ENCODE measurements at places on chromosomes 7 and 10.

GRCh38 chr7:41013117-41013516, 689.8 kb downstream of the INHBA start:
- DNase-seq: no peak

DNA sequence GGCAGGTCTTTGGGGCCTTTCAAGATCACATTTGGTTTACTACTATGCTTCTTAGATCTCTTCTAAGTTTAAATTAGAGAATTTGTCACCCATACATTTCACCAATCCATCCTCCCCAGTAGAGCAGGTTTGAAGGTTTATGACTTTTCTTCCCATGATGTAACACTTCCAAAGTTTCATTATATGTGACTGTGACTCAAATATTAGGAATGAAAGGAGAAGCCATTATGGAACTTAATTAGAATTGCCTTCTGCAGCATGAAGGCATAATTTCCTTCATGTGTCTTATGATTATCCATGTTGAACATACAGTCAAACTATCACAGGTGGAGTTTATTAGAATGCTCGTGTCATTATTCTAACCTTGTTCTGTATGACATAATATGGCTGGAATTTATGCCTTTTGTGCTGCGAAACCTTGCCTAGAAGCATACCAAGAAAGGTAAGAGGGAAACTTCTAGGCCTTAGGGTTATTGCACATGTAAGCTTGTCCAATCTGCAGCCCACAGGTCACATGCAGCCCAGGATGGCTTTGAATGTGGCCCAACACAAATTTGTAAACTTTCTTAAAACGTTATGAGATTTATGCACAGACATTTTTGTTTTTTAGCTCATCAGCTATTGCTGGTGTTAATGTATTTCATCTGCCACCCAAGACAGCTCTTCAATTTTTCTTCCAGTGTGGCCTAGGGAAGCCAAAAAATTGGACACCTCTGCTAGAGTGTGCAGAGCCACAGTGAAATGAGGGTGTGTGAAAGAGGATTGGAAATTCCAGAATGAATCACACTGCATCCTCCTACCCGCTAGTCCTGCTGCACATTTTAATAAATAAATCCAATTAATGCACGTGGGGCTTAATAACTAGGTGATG, 133.6 kb downstream of the TMEM26 start:
- DNase-seq: no peak

DNA sequence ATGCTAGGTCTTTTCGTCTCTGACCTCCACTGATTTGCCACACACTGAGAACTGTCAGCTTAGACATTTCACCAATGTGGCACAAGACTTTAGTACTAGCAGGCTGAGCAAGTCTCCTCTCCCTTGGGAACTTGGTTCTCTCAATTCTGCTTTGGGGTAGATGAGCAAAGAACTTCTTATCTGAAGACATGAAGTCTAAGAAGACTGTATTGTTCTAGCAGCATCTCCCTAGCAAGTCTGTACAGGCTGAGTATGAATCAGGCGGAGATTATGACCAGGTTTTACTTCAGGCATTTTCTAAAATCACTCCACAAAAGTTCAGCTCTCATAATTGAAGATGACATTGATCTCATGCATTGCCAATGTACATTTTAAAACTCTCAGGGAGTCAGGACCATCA, 23.8 kb upstream of the STN1 start:
- DNase-seq: no peak

DNA sequence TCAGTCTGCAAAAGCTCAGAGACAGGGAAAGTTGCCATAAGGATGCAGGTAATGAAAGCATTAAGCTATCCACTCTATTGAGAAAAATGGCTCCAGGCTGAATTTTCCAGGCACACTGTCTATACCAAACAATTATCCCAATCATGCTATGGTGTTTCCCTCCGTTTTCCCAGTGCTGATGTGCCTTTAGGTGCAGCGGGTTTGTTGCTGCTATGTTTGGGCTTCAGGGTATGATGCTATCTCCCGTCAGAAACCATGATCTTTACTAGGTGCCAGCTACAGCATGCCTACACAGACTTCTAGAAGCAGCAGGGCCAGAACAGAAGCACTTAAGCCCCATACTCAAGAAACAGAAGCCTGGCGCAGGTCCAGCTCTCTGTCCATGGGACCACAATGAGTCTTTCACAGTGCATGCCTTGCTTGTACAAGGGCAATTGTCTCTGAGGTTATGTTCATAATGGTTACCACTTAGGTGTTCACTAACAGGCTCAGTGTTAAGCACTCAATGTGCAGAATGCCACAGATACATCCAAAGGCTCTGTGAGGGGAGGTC, 19.4 kb downstream of the STEAP1B start:
- DNase-seq: no peak

DNA sequence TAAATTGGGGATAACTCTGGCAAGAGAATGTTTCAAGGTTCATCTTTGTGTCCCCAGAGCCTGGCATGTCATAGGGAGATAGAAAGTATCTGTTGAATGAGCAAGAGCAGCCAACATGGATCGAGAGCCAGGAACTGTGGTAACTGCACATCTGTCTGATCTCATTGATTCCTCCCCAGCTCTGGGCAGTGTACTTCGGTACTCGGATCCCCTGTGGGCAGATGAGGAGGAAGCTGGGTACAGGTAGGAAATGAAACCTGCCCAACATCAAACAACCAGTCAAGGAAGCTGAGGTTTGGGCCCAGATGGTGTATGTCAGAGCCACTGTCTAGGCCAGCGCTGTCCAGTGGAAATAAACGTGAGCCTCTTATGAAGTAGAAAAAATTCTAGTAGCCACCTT, 76.4 kb downstream of the GRK5 start:
- no peak for DNase-seq

- DNase-seq: no peak
These were observed 13.8 kb upstream of the GPR146 start for GRCh38 chr7:1030444-1031070.

GRCh38 chr7:85620936-85621685, 434.3 kb upstream of the SEMA3D start:
- DNase-seq: no peak

- DNase-seq: no peak
These were observed 82.0 kb downstream of the RNF133 start for GRCh38 chr7:122616951-122617350.

DNA sequence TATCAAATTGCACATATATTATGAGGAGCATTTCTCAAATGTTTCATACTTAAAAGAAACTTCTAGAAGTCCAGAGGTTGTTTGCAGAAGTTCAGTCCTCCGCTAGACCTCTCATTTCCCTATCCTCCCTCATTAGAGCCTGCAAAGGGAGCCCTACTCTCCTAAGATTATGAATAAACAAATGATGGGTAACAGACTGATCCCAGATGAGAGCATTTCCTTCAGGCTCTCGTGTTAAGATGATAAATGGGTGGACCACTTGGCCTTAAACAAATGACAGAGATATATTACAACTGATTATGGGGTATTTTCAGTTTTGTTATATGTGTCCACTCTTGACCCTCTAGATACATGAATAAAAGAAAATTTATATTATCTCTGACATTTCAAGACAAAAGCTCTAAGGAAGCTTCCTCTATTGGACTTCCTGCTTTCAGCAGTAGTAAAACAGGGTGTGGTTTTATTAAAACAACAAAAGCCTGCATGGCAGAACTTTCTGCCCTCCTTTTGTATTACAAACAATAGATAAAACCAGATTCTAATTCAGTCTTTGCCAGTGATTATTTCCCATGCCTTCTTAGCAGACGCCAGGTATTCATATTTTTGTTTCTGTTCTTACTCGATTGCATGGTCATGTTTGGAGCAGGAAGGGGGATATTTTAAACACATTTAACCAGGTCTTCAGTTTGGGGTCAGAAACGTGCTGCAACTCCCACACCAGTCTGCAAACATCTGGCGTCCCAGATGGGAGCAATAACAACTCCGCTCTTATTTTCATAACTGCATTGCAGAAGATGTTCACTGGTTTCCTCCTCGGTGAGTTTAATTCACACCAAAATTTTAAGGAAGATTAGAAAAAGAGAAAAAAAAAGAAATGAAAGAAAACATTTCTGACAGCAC, 52.4 kb upstream of the FAM204A start:
- DNase-seq: no peak

GRCh38 chr7:101239191-101239950, 1.8 kb upstream of the CLDN15 start:
- no peak for DNase-seq

- DNase-seq: no peak
These were observed 92.8 kb upstream of the LANCL2 start for GRCh38 chr7:55272328-55272727.

GRCh38 chr7:69377191-69377590, 221.1 kb upstream of the AUTS2 start:
- no peak for DNase-seq

DNA sequence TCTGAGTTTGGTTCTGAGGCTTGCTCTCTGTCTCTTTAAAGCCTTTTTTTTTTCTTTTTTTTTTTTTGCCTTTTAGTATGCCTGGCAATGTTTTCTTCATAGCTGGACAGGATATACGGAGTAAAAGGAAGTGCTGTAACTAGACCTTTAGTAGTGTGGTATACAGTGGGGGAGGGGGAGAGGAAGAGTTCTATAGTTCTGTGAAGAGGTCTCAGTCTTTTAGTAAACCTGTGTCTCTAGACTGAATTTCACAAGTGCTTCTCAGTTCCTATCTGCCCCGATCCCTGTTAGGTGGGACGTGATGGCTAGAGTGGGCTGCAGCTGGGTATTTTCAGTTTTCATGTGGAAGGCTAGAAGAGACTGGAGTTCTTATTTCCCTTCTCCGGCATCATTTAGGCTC, 3.1 kb upstream of the ABCC2 start:
- DNase-seq: no peak

- DNase-seq: no peak
These were observed 95.6 kb upstream of the ASAH2 start for GRCh38 chr10:50346942-50347341.

GRCh38 chr10:71223347-71224058, 11.1 kb downstream of the UNC5B start:
- DNase-seq: no peak

DNA sequence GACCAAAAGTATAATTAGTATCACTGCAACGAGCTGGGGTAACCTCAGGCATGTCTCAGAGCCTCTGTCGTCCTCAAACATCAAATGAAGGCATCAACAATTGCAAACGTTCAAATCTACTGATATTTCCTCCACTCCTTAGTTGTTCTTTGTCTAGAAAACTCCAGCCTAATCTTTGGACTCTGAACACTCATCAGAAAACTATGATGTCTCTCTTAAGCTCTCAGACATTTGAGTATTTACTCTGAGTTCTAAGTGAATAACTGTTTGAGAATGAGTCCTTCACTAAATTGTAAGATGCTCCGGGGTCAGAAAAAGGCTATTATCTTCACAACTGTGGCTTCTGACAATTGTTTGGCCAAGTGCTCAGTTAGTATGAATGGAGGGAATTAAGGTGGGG, 536.4 kb downstream of the NRG3 start:
- DNase-seq: no peak

- no peak for DNase-seq
These were observed 128.7 kb downstream of the COBL start for GRCh38 chr7:51187941-51188340.

- DNase-seq: no peak
These were observed 194.8 kb downstream of the GRM8 start for GRCh38 chr7:127057918-127058317.

DNA sequence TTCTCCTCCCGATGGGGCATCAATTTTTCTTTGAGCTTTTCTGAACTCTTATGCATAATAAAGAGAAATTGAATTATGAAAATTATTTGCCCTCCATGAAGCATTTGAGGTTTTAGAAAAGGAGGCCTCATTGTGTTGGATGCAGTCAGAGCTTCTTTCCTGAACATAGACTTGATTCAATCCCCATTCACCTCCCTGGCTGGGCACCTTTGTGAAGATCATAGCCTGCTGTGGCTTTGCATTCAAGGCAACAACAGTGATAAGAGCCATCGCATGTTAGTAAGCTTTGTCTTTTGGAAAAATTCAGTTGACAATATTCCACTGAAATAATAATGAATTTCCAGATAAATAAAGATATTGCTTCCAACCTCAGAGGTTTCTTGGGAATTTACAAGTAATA, 87.1 kb downstream of the TRIL start:
- DNase-seq: no peak

DNA sequence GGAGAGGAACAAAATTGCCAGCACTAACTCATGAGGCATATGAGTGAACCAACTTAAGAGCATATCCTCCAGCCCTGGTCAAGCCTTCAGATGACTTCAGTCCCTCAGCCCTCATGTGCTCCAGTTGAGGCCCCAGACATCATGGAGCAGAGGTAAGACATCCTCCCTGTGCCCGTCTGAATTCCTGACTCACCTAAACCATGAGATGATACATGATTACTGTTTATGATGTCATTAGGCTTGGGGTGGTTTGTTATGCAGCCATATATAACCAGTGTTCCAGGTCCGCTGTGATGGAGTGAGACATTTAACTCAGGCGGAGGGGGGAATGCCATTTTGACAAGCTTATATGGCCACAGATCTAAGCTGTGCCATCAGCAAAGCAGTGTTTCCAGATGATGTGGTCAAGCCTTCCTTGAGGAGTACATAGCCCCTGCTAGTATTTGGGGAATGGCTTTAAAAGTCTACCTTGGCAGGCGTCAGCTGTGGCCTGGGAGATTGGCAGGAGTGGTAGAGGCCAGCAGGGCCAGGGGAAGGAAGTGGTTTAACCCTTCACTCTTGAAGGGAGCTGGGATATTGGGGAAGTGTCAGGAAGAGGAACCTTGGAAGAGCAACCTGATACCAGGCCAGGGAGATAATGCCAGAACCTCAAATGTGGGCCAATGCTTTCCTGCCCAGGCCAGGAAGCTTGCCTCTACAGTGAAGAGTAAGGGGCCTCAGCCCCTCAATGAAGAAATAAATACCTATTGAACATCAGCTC, 343.0 kb upstream of the PODXL start:
- no peak for DNase-seq

DNA sequence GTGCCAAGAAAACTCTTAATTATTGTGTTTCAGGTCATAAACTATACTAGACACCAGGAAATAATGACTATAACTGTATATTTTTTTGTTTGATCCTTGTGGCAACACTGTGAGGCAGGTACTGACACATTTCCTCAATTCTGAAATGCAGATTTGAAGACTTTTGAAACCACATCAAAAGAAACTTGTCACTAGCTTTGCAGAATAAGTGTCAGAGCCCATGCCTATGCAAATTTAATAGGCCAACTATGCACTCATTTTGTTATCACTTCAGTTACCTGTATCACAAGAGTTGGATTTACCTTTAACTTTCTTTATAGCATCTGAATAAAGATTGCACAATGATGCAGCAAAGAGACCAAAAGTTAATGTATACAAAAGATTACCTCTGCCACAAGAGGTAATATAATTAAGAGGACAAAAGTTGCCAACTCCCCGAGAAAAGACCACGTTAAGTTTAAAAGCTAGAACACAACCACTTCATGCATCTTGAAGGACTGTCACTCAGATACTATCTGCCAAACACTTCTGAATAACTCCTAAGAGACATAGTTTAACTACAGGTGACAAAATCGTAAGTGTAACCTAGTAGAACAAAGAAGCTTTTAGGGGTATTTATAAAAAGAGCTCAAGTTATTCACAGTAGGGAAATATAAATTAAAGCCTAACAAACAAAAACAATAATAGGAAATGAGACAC, 80.5 kb downstream of the ELAPOR2 start:
- DNase-seq: no peak

GRCh38 chr7:104895522-104896236, 118.3 kb upstream of the KMT2E start:
- DNase-seq: no peak
